ENCODE measurements at places on chromosomes 13 and 19. TPM values are rescaled to one million over a fixed set of nuclear protein-coding genes. Genes with fewer than 3 reads are reported as not detected.

The DCT gene
- not detected for total RNA-seq

The PRTN3 gene
- total RNA-seq = not detected

The ATP8A2 gene
- total RNA-seq = not detected

The RFPL4A gene
- total RNA-seq = not detected

The ZNF426 gene
- total RNA-seq = 9.7 TPM

The CYP4F12 gene
- not detected for total RNA-seq

The CGB5 gene
- total RNA-seq = not detected

The STOML3 gene
- total RNA-seq = not detected

The TRAPPC5 gene
- total RNA-seq = 86.2 TPM

The ZNF665 gene
- 8.2 TPM for total RNA-seq

The PINLYP gene
- total RNA-seq = 11.3 TPM

The PRR22 gene
- total RNA-seq = not detected

The ZIC2 gene
- total RNA-seq = 0.18 TPM

The PSG11 gene
- 0.71 TPM for total RNA-seq

The IRF2BP1 gene
- total RNA-seq = 32.6 TPM

The RNASEH2B gene
- 44.5 TPM for total RNA-seq

The FKRP gene
- 21.6 TPM for total RNA-seq

The CTXN1 gene
- total RNA-seq = 2.9 TPM

The DCLK1 gene
- total RNA-seq = 1.2 TPM

The SYNE4 gene
- total RNA-seq = not detected

The TEX101 gene
- not detected for total RNA-seq

The ANO8 gene
- total RNA-seq = 2.3 TPM

The ICAM1 gene
- total RNA-seq = 45.0 TPM

The KCNN4 gene
- 1.7 TPM for total RNA-seq

The ZNF69 gene
- 3.5 TPM for total RNA-seq

The SLC8A2 gene
- not detected for total RNA-seq

The FAM98C gene
- total RNA-seq = 17.3 TPM

The THSD8 gene
- total RNA-seq = not detected

The ZNF541 gene
- total RNA-seq = not detected

The PNMA8B gene
- total RNA-seq = 0.35 TPM
